ENCODE measurements at places on chromosomes 1 and 21.

- DNase-seq, result no peak
These were observed 343.0 kb downstream of the USP25 start for GRCh38 chr21:16072737-16073136.

DNA sequence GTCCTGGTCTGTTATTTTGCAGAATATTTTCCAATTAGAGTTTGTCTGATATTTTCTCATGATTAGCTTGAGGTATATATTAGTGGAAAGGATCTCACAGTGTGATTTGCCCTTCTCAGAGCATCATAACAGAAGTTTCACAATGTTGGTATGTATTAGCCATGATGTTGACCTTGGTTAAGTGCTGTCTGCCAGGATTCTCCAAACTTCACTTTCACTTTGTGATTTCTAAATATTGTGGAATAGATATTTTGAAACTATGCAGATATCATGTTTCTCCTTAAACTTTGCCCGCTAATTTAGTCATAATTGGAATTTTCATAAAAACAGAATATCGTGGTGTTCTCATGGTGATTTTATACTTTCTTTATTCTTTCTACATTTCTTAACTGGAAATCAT is 98.0 kb upstream of the DEPDC1 start:
- no peak for DNase-seq

- DNase-seq, result peak; percentile 58
These were observed 793.2 kb downstream of the PLA2G4A start for GRCh38 chr1:187621951-187622350.

DNA sequence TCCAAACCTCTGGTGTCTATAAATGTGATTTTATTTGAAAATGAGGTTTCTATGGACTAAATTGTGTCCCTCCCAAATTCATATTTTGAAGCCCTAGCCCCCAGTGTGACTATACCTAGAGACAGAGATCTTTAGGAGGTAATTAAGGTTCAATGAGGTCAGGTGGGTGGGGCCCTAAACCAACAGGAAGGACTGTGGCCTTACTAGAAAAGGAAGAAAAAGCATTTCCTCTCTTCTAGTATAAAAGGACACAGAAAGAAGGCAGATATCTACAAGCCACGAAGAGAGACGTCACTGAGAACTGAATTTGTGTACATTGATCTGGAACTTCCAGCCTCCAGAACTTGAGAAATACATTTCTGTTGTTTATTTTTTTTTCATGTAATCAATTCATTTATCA is 123.1 kb upstream of the RUNX1 start:
- DNase-seq, result no peak

DNA sequence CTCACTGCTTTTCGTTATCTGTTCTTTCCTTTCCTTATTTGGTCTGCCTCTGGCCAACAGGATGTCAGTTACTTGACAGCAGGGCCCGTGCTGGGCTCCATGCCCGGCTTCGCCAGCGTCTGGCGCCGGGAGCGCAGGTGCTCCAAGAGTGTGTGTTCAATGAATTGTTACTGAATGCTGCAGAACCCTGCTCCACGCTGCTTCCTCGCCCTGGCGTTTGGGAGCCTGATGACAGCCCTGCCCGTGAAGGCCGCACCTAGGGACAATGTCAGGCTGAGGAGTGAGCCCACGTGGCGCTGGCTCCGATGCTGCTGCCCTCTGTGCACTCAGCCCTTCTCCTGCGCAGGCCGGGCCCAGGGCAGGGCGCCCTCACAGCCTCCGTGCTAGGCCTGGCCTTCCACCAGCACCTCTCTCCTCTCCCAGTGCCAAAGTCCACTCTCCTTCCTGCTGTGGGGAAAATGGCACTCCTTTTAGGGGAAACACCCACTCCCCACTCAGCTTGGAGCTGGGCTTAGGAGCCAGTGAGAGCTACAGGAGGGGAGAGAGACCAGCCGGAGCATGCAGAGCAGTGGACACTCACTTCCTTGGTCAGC is 51.4 kb downstream of the ACBD3 start:
- DNase-seq, result peak; percentile 96

DNA sequence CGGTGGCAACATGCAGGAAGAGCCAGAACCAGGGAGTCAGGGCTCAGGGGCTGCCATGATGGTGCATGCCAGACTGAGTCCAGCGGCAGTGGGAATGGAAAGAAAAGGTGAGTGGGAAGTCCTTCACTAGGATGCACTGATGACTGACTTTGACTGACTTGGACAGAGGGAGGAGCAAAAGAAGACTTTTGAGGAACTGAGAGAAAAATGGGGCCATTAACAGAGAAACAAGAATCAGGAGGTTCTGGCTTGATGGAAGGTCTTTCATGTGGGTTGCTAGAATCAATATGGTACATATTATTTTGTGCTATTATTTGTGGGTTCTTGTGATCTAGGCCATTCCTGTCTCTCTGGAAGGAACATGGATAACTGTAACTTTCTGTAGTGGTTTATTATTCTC is 454.6 kb upstream of the PROX1 start:
- DNase-seq, result no peak

- DNase-seq, result no peak
These were observed 147.4 kb downstream of the ZNF281 start for GRCh38 chr1:200262326-200262965.

All from NCI-H2081 (cell line).